ENCODE measurements at places on chromosomes 4 and X.

- no peak for DNase-seq
These were observed 15.0 kb downstream of the SHISA3 start for GRCh38 chr4:42412251-42412650.

DNA sequence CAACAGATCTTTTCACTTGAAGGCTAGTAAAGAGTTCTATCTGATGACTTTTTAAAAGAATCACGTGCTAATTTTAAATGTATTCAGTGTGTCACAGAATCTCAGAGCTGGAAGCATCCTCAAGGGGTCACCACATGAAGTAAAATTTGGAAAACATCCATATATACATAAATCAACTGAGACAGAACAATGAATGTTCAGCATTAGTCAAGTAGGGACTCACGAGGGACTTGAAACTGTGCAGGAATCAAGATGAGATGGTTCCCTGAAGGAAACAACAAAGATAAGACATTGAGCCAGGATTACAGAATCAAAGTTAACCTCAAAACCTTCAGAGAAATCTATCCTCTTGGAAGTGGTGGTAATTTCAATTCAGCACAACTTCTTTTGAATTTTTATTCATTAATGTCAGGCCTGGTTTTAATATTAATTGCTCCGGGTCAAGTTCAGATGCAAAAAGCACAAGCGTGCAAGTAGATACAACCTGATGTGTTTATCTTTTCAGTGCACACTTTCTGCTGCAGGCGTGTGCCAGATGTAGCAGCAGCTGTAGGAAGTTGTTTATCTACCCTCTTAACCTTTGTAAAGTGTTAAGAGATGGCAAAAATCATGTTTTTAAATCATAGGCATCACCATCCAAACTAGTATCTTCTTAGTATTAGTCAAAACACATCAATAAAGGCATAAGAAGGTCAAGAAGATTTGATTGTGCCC, 87.7 kb upstream of the SRD5A3 start:
- no peak for DNase-seq

GRCh38 chrX:19593690-19594089, 78.4 kb upstream of the MAP3K15 start:
- no peak for DNase-seq

GRCh38 chr4:123342498-123342897, 54.1 kb upstream of the SPRY1 start:
- no peak for DNase-seq

DNA sequence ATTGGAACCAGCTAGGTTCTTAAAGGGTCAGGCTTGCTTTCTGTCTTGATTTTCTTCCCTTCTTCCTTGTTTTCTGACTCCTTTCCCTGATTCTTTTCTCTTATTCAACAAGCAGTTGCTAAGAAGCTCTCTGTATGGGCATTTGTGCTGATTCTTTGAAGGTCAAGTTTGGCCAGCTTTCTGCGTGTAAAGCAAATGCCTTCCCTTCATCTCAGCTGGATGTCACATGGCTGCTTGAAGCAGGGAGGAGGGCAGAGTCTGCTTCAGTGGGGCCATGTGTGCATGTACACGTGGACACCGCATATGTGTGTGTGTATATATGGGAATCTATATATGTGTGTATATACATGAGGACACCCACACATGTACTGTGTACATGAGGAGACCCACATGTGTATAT, 139.9 kb upstream of the ATP6AP2 start:
- DNase-seq = no peak

GRCh38 chrX:44480591-44480990, 62.1 kb downstream of the FUNDC1 start:
- no peak for DNase-seq

DNA sequence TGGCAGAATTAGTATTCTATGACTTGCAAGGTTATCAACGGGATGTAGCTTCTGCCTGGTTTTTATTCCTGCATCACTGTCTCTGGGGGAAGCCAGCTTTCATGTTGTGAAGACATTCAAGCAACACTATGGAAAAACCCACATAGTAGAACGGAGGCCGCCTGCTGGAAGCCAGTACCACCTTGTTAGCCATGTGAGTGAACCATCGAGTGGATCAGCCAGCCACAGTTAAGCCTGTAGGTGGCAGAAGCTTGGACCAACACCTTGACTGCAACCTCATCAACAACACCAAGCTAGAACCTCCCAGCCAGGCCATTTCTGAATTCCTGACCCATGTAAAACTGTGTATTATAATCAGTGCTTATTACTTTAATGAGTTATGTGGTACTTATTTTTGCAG, 538.2 kb downstream of the KCNIP4 start:
- no peak for DNase-seq

DNA sequence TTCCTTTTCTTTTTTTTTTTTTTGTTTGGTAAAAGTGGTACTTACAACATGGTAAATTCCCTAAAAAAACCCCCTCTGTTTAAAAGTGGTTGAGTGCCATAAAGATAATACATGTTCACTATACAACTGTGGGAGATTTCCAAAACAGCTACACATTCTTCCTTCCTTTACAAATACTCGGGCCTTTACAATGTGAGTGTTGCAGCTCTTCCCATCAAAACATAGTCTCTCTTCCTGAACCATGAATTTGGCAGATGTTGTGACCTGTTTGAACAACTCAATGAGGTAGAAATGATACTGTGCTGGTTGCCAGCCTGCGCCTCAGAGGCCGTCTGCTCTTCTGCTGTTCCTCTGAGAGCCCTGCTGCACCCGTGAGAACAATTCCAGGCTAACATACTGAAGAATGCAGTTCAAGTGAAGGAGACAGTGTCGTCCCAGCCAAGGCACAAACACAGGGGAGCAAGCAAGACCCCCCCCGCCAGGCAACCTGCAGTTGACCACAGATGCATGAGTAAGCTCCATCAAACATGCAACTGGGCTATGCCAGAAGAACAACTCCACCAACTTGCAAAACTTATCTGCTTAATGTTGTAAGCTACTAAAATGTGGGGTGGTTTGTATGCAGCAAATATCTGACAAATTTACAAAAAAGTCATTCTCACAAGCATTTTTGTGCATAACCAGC, 645.0 kb downstream of the PCDH7 start:
- DNase-seq = no peak

DNA sequence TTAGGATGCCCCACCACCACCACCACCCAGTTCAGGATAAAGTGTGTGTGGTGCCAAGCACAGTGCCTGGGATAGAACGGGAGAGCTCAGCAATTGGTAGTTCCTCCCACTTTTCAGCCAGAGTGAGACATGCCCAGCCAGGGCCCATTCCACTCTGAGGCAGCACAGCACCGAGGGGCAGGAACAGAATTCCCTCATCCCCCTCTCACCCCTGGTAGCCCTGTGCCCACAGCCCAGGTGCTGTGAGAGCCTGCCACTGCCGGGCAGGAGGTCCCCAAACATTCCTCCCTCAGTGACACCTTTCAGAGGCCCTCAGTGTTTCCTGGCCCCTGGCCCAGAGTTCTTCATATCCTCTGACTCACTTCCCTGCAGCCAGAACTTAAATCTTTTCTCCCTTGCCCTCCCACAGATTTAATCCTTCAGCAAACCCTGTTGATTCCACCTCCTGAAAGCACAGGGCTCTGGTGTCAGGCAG, 8.1 kb downstream of the RIPPLY1 start:
- DNase-seq = no peak

DNA sequence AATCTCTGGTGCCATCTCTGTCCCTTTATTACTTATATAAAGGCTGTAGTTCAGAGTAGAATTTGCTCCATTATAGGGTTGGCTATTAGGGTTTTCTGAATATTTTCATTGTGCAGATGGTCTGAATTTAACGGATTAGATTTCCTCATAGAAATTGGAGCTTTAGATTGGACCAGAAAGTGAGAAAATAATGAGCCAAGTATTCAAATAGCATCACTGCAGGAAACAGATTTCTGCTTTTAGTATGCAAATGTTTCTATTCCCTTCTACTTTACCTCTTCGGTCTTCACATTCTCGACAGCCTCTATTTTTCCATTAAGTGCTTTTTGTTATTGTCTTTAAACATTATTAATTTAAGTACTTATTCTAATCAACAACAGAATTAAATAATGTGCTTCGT, 55.4 kb downstream of the TRIM2 start:
- no peak for DNase-seq

DNA sequence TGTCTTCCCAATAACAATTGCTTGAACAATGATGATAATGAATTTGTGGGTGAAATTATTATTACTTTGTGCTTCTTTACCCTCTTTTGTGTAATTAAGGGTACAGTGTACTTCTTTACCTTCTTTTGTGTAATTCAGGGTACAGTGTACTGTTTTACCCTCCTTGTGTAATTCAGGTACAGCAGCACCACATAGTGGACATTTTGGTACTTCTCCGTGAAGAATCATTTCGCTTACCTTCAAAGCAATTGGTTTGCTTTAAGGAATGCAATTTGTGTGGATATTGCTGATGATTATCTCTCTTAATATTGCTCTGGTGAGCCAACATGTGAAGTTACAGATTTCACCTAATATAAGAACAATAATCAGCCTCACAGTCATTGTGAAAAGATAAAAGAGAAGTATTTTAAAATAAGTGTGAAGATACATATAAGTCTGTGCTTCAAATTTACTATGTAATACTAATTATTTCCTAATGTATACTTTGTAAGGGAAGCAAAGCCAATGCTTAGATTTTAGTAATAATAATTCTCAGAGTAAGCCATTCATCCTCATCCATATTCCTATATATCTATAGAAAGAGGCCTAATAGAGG, 27.2 kb upstream of the SEC24B start:
- no peak for DNase-seq

GRCh38 chrX:95675011-95675410, 1009.6 kb upstream of the DIAPH2 start:
- no peak for DNase-seq

All from activated T-helper 1 cell treated with anti-CD3 and anti-CD28 coated beads, Interleukin-2, amount 50 U/mL, for 16 hours (primary cell).